Naive thymus-derived CD4-positive, alpha-beta T cell (primary cell): ENCODE measurements at places on chromosomes 12 and 14. TPM values are rescaled to one million over a fixed set of nuclear protein-coding genes. Genes with fewer than 3 reads are reported as not detected.
A peak's percentile ranks its signal among the peaks of the same experiment; 100 is the strongest.

DNA sequence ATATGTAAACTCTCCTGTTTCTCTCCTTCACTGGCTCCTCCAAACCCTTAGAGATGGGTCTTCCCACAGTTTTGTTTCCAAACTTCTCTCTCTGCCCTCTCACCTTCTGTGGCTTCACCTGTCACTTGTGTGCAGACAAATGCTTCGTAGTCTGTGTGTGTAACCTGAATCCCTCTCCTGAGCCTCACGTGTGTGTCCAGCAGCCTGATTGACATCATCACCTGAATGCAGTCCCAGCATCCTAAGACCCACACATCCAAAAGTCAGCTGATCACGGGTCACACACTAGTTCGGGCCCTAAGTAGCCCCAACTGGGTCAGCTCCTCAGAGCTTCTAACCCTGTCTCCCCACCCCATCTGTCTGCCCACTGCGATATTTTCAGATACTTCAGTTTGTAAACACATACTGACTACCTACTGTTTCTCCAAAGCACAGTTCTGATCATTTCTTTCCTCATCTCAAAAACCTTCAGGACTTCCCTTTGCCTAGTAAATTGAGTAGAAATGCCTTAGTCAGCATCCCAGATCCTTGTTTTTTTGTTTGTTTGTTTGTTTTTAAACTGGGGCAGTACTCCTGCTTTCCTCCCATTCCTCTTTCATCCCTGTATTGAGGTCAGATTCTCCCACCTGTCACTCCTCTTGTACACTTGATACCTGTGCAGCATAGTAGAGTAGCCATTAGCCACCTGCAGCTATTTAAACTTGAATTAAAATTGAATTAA lies 23.7 kb downstream of the FNTB start:
- H3K36me3 ChIP-seq, result peaks cover 69% of the 10 kb centered on the region
- DNase-seq, result no peak
- H3K4me1 ChIP-seq, result no peaks in the 10 kb centered on the region
- H3K27me3 ChIP-seq, result no peaks in the 10 kb centered on the region

RNF212B gene
- total RNA-seq, result not detected

DNA sequence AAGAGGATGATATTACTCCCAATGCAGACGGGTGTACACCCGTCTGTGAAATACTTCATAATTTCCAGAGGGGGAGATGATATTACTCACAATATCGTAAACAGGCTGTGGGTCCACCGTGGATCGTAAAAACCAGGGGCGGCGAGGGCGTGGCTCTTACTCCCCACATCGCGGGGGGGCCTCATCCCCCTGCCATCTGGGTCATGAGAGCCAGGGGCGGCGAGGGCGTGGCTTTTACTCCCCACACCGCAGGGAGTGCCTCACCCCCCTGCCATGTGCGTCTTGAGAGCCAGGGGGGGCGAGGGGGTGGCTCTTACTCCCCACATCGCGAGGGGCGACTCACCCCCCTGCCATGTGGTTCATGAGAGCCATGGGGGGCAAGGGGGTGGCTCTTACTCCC lies 86.2 kb upstream of the GNG2 start:
- DNase-seq, result no peak
- H3K4me3 ChIP-seq, result no peak overlapping the region
- H3K27ac ChIP-seq, result no peak overlapping the region
- no peaks in the 10 kb centered on the region for H3K27me3 ChIP-seq
- H3K4me1 ChIP-seq, result no peaks in the 10 kb centered on the region
- H3K36me3 ChIP-seq, result no peaks in the 10 kb centered on the region

OR4E2 gene
- total RNA-seq, result not detected

DNA sequence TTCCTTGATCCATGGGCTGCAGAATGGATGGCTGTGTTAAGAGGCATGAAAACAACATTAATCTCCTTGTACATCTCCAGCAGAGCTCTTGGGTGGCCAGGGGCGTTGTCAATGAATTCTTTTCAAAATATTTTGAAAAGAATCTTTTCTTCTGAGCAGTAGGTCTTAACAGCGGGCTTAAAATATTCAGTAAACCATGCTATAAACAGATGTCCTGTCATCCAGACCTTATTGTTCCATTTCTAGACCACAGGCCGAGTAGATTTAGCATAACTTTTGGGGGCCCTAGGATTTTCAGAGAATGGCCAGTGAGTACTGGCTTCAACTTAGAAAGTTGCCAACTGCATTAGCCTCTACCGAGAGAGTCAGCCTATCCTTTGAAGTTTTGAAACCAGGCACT lies 130.2 kb downstream of the RAD51B start:
- H3K4me3 ChIP-seq, result no peak overlapping the region
- DNase-seq, result no peak
- no peak overlapping the region for H3K27ac ChIP-seq
- H3K36me3 ChIP-seq, result no peaks in the 10 kb centered on the region
- H3K4me1 ChIP-seq, result no peaks in the 10 kb centered on the region
- no peaks in the 10 kb centered on the region for H3K27me3 ChIP-seq

PAX9 gene
- total RNA-seq, result not detected

- H3K4me3 ChIP-seq, result no peak overlapping the region
- H3K36me3 ChIP-seq, result no peaks in the 10 kb centered on the region
- DNase-seq, result no peak
These were observed 93.4 kb downstream of the GPR135 start for GRCh38 chr14:59371771-59372170.

DNA sequence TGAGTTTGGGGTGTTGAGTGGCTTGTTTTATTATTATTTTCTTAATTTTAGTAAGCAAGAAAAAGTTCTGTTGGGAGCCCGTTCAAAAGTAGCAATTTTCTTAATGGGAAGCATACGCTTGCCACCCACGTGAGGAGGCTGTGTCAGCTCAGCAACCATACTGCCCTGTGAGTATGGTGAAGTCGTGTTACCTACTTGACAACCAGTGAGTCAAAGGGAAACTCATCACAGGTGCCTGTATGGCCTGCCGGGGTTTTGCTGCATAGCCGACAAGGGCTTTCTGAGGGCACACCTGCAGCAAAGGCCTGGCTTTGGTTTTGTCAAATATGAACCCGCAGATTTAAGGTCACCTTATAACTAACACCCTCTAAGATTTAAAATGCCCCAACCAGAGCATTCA lies 31.1 kb downstream of the PITPNM2 start:
- H3K27ac ChIP-seq, result peak overlapping the region; percentile 71
- H3K4me1 ChIP-seq, result peaks cover 3% of the 10 kb centered on the region
- H3K27me3 ChIP-seq, result no peaks in the 10 kb centered on the region
- no peak overlapping the region for H3K4me3 ChIP-seq
- DNase-seq, result peak; percentile 28

- H3K36me3 ChIP-seq, result peaks cover 11% of the 10 kb centered on the region
- H3K4me3 ChIP-seq, result no peak overlapping the region
- H3K27me3 ChIP-seq, result no peaks in the 10 kb centered on the region
- no peak overlapping the region for H3K27ac ChIP-seq
- no peak for DNase-seq
- no peaks in the 10 kb centered on the region for H3K4me1 ChIP-seq
These were observed 112.0 kb downstream of the TTLL5 start for GRCh38 chr14:75773046-75773445.

DNA sequence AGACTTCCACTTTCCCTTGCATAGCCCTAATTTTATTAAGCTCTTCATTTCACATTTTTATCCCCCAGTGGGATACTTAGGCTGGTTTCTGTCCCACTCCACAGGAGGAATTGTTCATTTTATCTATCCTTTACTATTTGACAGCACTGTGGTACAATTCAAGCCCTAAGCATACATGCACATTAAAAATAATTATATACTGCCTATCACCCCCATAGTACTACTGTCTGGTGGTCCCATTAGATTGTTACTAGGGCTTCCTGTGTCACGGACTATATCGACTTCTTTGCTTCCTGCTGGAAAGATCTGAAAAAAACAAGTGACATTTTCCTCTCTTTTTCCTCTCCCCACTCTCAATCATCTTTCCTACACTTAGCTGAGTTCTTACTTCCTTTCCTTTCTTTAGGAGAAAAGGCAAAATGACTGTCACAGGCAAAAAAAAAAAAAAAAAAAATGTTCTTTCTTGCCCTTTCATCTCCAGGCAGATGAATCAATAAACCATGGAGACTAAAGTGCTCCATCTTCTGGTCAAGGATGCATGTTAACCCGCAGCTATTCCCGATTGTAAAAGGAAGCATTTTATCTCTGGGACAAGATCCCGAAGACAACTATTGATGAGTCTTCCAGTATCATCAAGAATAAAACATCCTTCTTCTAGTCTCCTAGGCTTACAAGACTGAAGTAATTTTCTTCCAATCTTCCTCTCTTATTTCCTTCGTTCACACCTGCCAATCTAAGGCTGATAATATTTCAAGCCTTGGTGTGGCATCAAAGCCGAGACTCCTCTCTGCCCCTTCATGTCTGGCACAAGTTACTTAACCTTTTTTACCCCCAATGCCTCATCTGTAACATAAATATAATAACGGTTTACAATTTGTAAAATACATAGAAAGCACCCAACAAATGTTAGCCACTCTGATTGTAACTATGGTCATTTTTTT lies 94.4 kb upstream of the PLEKHG7 start:
- no peak for DNase-seq
- H3K36me3 ChIP-seq, result no peaks in the 10 kb centered on the region
- H3K4me1 ChIP-seq, result no peaks in the 10 kb centered on the region
- H3K27ac ChIP-seq, result no peak overlapping the region
- no peak overlapping the region for H3K4me3 ChIP-seq

INHBC gene
- 0.16 TPM for total RNA-seq

DNA sequence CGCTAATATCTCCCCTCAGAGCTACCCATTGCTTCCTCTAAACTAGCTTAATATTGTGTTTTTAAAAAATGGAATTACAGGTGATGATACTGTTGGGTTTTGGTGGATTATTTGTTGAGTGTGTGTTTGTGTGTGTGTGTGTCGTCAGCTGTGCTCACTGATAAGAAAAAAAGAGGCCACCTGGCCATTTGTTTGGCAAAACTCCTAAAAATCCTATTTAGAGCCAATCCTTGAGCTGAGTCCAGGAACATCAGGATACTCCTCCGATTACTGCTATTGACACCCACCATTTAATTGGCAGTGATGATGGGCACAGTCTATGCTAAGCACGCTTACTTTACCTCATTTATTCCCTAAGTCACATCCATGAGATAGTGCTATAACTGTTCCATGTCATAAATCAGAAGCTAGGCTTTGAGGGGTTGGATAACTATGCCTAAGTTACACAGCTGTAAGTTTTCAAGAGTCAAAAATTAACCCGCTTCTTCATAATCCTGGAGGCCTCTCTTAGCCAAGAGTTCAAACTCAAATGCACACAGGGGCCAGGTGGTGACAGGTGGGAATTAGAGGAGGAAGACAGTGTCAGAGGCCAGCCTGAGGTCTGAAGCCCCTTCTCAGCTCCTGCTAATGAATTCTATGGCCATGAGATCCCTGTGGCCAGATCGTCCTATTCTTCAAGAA lies 1026.6 kb upstream of the TMEM132C start:
- no peak for DNase-seq
- H3K4me3 ChIP-seq, result no peak overlapping the region
- H3K36me3 ChIP-seq, result no peaks in the 10 kb centered on the region
- no peak overlapping the region for H3K27ac ChIP-seq

GRCh38 chr12:7929083-7929792 lies 6.7 kb downstream of the SLC2A3 start:
- H3K4me3 ChIP-seq, result no peak overlapping the region
- DNase-seq, result no peak
- H3K27ac ChIP-seq, result no peak overlapping the region
- H3K4me1 ChIP-seq, result peaks cover 12% of the 10 kb centered on the region
- peaks cover 73% of the 10 kb centered on the region for H3K36me3 ChIP-seq

CLEC14A gene
- not detected for total RNA-seq

GRCh38 chr12:52815676-52816588 lies 2.0 kb upstream of the KRT4 start:
- DNase-seq, result no peak
- H3K36me3 ChIP-seq, result no peaks in the 10 kb centered on the region
- H3K27me3 ChIP-seq, result no peaks in the 10 kb centered on the region
- H3K4me1 ChIP-seq, result peaks cover 14% of the 10 kb centered on the region

DNA sequence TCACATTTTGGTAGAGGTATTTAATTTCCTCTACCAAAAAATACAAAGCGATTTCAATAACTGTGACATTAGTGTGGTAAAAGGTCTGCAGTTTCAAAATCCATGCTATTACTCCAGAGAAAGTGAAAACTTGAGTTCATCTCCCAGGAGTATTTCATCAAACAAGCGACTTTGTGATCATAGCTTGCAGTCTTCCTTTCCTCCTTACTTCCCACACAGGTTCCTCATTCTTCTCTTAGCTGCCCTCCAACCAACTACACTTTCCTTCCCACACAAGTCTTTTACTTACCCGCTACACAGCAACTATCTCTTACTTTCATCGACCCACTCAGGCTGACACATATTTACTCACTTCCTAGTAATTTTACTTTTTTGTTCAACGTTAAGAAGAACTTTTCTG lies 413.4 kb upstream of the USP15 start:
- no peaks in the 10 kb centered on the region for H3K4me1 ChIP-seq
- H3K27me3 ChIP-seq, result no peaks in the 10 kb centered on the region
- H3K4me3 ChIP-seq, result no peak overlapping the region
- H3K27ac ChIP-seq, result no peak overlapping the region
- DNase-seq, result no peak
- H3K36me3 ChIP-seq, result no peaks in the 10 kb centered on the region

DNA sequence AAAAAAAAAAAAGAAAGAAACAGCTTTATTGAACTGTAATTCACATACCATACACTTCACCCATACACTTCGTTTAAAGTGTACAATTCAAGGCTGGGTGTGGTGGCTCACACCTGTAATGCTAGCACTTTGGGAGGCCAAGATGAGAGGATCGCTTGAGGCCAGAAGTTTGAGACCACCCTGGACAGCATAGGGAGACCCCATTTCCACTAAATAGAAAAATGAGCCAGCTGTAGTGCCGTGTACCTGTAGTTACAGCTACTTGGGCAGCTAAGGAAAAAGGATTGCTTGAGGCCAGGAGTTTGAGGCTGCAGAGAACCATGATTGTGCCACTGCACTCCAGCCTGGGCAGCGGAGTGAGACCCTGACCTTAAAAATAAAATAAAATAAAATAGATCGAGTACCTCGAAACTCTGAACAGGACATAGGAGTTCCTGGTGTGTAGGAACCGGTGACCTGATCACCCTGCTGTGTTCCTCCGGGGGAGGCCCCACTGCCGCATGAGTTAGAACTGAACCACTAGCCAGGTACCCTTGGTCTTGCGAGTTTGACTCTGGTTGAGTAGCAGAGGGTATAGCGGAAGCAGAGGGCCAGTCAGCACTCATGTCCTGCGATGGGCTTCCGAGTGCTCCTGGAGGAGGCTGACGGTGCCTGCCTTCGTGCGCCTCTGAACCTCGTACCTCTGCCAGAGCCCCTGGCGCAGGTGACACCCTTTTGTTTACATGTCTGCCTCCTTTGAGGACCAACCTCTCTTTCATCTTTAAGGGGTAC lies 80.0 kb downstream of the B4GALNT3 start:
- H3K27ac ChIP-seq, result no peak overlapping the region
- no peak overlapping the region for H3K4me3 ChIP-seq
- no peaks in the 10 kb centered on the region for H3K36me3 ChIP-seq
- peaks cover 25% of the 10 kb centered on the region for H3K4me1 ChIP-seq
- no peak for DNase-seq

ATF7IP gene
- total RNA-seq, result 134 TPM

DNA sequence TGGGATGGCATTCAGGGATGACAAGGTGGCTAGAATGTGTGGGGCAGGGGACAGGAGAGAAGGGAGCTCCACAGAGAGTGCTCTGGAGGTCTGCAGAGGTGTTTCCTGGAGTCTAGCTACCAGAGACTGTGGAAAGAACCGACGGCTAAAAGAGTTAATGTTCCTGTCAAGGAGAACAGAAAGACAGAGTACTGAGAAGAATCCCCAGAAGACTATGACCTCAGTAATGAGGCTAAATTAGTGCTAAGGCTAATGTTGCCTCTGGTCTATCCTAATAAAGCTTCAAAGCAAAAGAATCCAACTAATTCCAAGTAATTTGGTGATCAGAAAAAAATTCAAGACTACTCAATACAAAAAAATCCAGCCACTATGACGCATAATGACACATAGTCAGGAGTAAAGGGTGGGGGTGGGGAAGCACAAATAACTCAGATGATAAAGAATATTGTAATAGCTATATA lies 44.7 kb downstream of the FERMT2 start:
- H3K27me3 ChIP-seq, result no peaks in the 10 kb centered on the region
- H3K36me3 ChIP-seq, result no peaks in the 10 kb centered on the region
- H3K27ac ChIP-seq, result no peak overlapping the region
- no peaks in the 10 kb centered on the region for H3K4me1 ChIP-seq
